ENCODE measurements at places on chromosomes 5 and 9.

- DNase-seq = no peak
Measured at GRCh38 chr9:93477397-93477796, 24.0 kb upstream of the FAM120AOS start.

GRCh38 chr9:113998525-113999255, 79.4 kb downstream of the AMBP start:
- no peak for DNase-seq

GRCh38 chr5:169637085-169637548, at the start of gene DOCK2:
DOCK2 (plus strand) TSS chr5:169637275; CDS start chr5:169637327, 52 bp downstream.
- no peak for DNase-seq

DNA sequence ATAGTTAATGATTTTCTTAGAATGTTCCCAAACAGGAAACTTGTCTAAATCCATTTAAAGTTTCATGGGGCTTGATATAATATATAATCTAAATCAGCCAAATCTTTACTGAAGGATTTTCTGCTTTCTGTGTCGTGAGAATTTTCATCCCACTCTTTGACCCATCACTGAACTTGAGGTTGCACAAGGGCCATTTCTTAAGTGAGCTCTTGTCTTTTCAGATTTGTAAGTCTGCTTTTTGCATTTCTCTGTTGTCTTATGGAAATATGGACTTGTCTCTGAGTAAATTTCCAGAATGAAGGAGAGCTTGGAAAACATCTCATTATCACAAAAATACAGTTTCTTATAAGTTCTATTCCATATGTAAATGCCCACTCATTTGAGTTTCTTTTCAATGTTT, 149.2 kb upstream of the ARRDC3 start:
- no peak for DNase-seq

DNA sequence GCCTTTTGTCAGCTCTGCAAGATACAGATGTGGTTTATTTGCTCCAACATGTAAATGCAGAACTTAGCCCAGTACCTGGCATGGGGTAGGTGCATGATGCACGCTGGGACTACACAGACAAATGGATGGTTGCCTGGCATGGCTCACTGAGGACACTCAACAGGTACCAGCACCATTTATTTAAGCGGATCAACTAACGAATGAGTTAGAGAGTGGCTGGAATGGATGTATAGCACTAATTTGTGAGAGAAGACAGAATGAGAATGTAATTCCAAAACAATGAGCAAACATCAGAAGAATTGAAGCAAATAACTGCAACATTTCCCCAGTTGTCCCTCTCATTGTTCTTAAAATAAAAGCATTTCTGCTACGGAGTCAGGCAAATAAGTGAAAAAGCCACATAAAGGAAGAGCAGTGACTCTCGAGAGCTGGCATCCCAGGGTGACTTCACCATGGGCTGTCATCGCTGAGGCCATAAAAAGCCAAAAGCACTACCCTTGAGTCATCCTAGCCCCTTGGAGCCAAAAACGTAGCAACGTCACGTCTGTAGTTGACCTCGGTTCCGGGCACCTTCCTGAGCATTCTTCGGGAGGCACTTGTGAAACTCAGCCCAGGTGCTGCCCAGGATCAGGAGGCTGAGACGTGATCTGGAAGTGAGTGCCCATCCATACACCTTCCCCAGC, 290.3 kb downstream of the NSG2 start:
- DNase-seq = peak; percentile 70

GRCh38 chr5:36584009-36584875, 22.2 kb upstream of the SLC1A3 start:
- DNase-seq = no peak

GRCh38 chr9:134785325-134786108, 95.1 kb upstream of the FCN2 start:
- DNase-seq = peak; percentile 35

DNA sequence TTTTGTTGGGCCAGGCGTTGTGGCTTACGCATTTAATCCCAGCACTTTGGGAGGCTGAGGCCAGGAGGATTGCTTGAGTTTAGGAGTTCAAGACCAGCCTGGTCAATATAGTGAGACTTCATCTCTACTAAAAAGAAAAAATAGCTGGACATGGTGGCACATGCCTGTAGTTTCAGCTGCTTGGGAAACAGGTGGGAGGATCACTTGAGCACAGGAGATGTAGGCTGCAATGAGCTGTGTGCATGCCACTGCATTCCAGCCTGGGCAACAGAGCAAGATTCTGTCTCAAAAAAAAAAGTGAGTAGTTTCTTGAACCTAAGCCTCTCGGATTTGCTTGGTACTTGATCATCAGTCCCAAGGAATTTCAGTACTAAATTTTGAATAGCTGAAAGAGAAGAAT, 26.9 kb downstream of the G3BP1 start:
- no peak for DNase-seq

DNA sequence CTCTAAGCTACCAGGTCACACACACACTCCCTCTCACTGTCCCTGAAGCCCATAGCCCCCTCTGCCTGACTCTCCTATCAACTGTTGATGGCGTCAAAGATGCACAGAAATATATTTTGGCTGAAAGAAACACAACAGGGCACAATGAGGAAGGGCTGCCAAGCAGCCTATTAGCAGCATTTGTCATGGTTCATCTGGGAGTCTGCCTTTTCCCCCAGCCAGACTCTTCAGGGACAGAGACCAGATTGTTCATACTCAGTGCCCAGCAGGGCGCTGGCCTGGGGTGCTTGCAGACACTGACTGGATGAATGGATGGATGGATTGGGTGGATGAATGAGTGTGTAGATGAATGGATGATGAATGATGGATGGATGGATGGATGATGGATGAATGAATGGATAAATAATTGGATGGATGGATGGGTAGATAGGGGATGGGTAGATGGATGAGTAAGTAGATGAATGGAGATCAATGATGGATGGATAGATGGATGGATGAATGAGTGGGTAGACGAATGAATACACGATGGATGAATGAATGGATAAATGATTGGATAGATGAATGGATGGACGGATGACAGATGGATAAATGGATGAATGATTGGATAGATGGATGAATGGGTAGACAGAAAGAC, 90.5 kb downstream of the ADAMTS2 start:
- no peak for DNase-seq

- DNase-seq = no peak
Measured at GRCh38 chr5:116372931-116373597, 201.6 kb downstream of the SEMA6A start.

GRCh38 chr5:31680528-31680927, 41.6 kb downstream of the PDZD2 start:
- no peak for DNase-seq

GRCh38 chr5:119390404-119390803, 34.6 kb downstream of the TNFAIP8 start:
- no peak for DNase-seq

GRCh38 chr5:30069441-30070263, 1123.8 kb upstream of the CDH6 start:
- DNase-seq = no peak

GRCh38 chr9:120928015-120928482, 1.5 kb upstream of the TRAF1 start:
- DNase-seq = no peak

- DNase-seq = peak; percentile 55
Measured at GRCh38 chr5:169626779-169627178, 10.3 kb upstream of the DOCK2 start.

GRCh38 chr9:37650873-37651768, at the start of gene FRMPD1:
FRMPD1 (plus strand) TSS chr9:37650954; CDS start chr9:37692642, 41,688 bp downstream.
- peak; percentile 15 for DNase-seq

GRCh38 chr9:69719367-69719766, 40.4 kb downstream of the PTAR1 start:
- no peak for DNase-seq

GRCh38 chr5:174329738-174330137, 284.2 kb downstream of the NSG2 start:
- DNase-seq = no peak

GRCh38 chr5:150279330-150280020, 10.1 kb downstream of the CAMK2A start:
- no peak for DNase-seq

- no peak for DNase-seq
Measured at GRCh38 chr5:140857177-140857986, 1.7 kb downstream of the PCDHA10 start.

DNA sequence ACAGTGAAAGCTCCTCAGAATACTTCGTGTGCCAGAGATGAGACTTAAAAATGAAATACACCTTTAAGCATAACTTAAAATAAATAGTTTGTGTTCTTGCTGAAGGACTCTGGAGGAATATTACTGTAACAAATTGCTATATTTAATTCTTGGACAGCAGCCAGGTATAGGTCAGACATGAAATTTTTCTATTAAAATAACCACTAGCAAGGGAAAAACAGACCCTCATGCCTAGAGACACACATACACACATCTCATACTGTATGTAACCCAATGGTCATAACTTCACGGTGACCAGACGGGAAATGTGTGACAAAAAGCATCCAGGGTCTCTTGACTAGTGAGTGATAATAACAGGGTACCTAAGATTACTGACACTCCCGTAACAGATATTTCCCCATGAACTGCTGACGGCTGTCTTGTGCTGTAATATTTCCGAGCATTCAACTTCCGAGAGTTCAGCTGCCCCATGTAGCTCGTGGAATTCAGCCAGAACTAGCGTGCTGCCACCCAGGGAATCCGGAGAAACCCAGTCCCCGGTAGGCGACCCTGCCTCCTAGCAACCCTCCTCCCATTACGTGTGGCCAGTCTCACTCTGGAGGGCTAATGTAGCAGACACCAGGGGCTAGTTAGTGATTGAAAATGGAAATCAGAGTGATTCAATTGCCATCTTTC, 2295.1 kb upstream of the WWC1 start:
- DNase-seq = no peak

DNA sequence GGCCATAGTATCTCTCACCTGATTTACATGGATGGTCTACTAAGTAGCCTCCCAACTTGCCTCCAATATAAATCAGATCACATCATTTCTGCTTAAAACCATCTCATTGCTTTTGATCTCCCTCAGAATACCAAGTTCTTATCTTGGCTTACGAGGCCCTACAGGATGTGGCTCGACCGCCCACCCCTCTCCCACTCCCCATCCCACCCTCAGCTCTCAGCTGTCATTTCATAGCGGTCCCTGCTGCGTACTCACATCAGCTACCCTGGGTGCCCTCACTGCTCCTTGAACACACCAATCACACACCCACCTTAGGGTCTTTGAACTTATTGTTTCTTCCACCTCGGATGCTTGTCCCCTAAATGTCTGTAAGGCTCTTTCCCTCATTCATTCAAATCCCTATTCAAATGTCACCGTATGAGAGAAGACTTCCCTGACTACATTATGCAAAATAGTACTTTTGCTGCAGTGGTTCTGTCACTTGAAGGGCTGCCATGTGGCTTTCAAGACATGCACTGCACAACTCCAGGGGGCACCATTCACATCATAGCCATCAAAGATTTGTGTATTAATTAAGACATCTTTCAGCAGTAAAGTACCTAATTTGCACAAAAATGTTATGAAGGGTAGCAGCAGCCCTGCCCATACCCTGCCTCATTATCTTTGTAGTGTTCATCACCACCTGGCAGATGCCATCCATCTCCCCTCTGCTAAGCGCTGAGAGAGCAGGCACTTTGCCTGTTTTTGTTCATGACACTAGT, 171.1 kb downstream of the ENC1 start:
- DNase-seq = no peak

- DNase-seq = no peak
Measured at GRCh38 chr5:31967461-31967860, 206.7 kb downstream of the GOLPH3 start.

DNA sequence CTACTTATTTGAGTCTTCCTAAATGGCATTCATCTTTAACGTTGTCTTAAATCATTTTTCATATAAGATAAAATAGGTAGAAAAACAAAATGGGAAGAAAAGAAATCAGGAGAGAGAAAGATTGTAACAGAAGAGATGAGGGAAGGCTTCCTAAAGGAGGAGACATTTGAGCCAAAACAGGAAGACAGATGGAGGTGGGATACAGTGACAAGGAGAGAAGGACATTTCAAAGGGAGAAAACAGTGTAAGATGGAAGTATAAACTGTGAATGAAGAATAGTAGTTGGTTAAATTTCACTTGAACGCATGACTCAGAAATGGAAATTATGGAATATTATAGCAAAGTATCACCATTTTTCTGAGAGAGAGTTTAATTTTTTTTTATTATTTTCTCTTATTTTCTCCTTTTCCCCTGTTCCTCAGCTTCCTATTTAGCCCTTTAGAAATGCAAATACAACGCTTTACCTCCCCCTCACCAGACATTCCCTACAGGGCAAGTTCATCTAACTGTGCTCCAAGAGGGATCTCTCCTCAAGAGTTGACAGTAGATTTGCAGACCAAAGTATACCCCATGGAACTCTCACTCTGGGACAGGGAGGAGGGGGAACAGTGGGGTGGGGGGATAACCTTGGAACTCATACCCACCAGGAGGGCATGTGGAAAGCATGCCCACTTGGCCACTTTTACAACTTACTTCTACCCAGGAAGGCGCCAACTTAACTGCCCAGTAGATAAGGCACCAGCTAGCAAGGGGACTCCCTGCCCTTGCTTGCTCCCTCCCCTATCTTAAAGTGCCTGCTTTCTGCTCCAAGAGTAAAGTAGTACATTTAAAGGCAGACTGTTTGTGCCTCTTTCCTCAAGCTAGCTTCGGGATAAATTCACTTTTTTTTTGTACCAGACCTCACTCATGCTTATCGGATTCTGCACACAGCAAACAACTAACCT, 304.7 kb upstream of the POU5F2 start:
- DNase-seq = no peak

- DNase-seq = no peak
Measured at GRCh38 chr5:161744276-161744675, 58.8 kb downstream of the GABRA6 start.

DNA sequence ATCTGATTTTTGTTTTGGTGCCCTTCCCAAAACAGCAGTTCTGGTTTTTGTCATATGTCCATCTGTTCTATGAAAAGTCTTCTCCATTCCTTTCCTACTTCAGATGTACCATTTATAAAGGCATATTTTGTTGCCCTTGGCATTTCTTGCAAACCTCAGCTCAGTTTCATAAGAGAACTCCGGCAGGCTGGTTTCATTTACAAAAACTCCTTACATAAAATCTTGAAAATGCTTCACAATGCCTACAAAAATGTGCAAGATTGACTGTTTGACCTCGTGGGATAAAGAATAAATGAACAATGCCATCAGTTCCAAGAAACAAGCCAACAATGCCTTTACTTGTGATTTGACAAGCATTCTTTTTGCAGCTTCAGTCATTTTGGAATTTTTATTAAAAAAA, 39.1 kb upstream of the CTNNAL1 start:
- DNase-seq = no peak

DNA sequence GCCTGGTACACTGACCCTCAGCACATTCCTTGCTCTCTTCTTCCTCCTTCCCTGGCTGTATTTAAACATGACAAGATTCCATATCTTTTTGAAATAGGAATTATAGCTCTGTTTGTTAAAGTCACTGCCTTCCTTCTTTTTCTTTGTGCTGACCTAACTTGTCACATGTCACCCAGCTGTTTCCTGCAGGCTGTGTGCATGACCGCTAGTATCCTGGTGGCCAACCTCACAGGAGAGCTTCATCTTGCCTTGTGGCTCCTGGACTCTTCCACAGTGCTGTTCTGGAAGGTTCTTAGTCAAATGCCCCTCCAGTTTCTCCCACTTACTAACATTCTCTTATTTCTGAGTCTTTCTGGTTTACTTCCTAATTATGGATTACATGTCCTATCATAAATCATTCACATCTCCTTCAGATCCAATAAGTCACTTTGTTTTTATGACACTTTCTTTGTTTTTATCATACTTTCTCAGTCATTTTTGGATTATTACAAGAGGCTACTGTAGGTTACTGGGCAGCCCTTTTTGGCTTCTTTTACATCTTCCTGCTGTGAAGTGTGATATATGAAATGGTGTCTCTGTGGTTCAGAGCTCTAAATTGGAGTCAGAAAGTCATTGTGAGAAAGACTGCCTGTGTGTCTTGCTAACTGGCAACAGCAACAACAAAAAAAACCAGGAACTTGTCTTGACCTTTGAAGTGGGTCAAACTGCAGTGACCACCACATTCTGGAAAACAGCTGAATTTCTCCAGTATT, 463.6 kb upstream of the DAP start:
- DNase-seq = no peak
